ENCODE measurements at places on chromosomes 4 and X.

GRCh38 chr4:7276515-7276914, 84.2 kb downstream of the SORCS2 start:
- no peak for DNase-seq

- no peak for DNase-seq
Observed at GRCh38 chr4:25427871-25428270, 50.8 kb downstream of the ANAPC4 start.

GRCh38 chrX:154732421-154733065, 18.3 kb downstream of the GAB3 start:
- no peak for DNase-seq

DNA sequence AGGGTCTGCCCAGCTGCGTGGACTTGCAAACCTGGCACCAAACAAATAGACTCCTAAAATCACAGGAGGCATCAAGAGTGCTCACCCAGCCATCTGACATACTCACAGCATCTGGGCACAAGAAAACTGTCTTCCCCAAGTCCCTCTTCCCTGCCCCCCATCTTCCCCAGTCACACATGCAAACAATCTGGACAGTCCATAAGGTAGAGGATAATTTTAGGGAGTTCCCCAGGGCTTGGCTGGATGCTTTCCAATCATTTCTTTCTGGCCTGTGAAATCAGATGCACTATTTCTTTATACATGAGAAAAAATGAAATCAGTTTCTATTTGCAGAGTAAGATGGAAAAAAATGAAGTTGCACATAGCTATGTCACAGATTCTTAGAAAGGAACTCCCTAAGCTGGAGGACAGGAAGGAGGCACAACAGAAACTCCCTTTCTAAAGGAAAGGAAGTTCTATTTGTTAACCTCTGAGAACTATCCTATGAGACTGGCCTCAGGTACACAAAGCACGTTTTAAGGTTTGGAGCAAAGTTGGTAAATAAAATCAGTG, 342.3 kb downstream of the HNRNPD start:
- no peak for DNase-seq

DNA sequence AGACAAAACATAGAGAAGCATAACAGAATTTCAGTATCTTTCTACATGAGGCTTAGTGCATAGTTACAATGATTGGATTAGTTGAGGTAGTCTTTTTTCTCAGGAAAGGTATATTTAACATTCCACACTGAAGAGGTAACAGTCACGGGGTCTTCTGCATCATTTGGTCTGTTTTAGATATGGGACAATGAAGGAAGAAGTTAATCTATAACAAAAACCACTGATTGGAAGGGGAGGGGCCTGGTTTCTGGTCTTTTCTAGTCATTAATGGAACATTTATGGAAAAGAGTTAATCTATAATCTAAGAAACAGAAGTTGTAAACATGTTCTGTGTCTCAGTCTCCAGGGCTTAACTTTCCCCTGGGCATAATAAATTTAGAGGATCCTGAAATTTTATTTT, 37.3 kb upstream of the HPSE start:
- DNase-seq, result no peak

DNA sequence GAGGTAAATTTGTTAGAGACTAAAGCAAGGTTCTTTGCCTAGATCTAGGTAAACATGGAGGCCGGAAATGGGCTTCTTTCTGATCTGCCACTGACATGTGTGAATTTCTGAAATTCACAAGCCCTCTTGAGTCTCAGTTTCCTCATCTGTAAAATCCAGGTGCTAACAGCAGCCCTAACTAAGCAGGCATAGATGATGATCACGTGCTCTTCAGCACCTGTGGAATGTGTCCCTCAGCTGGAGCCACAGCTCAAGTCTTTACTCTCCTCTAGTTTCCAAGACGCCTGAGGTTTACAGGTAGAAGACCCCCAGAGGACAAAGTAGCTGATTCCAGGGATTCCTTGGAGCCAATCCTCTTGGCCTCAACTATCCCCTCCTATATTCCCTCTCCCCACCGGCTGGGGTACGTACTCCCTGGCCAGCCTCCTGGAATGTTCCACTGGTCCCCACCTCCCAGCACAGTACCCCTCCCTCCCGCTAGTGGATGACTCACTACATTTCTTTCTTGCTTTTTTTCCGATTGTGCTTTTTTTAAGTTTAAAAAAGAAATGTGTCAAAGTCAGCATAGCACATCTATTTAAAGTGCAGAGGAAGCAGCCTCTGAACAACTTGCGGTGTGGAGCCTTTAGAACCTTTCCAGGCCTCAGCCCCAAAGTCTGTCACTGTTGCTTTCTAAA, 98.4 kb downstream of the PHKA2 start:
- DNase-seq, result no peak

DNA sequence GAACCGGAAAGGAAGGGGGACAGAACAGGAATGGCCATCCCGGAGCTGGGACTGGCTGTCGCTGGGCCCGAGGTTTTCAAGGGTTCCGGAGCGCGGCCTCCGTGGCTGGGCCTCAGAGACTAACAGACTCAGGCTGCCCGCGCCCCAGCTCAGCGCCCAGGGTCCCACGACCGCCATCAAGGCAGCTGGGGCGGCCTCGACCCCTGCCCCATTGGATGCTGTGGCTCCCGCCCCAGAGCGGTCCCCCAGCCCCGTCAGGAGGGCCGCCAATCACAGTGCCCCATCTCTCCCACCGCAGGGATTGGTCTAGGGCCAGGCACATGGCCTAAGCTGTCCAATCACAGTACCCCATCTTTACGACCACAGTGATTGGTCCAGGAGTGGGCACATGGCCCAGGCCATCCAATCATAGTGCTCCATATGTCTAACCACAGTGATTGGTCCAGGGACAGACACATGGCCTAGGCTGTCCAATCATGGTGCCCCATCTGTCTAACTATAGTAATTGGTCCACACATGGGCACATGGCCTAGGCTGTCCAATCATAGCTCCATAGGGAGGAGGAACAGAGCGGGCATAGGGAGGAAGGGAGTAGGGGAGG, 105.3 kb upstream of the NKX1-1 start:
- no peak for DNase-seq
